HFFc6 (cell line): ENCODE measurements at places on chromosomes 1 and 21.
A peak's percentile ranks its signal among the peaks of the same experiment; 100 is the strongest.

GRCh38 chr1:243942196-243943150 lies 92.4 kb upstream of the AKT3 start:
- no peak for DNase-seq

GRCh38 chr1:234614081-234614489 lies 4.1 kb upstream of the IRF2BP2 start:
- no peak for DNase-seq

- DNase-seq: no peak
These were observed 2005.7 kb downstream of the MRPL39 start for GRCh38 chr21:23601549-23601948.

- DNase-seq: no peak
These were observed 70.8 kb upstream of the COA6 start for GRCh38 chr1:234302354-234302962.

DNA sequence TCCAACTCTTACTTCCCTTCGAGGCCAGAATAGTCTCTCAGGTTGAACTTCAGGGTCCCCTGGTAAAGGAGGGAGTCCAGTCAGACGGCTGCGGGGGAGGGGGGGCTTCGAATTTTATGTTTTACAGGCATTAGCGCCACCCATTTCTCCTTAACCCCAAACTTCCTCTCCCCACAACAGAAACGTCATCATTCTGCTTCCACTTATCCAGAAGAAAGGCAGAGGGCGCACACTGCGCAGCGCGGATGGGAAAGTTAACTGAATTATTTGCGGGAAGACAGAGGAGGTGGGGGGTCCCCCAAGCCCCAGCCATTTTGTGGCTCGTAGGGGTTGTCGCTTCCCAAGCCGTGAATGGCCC lies 529 bp upstream of the PRMT2 start:
- DNase-seq: peak; percentile 83

DNA sequence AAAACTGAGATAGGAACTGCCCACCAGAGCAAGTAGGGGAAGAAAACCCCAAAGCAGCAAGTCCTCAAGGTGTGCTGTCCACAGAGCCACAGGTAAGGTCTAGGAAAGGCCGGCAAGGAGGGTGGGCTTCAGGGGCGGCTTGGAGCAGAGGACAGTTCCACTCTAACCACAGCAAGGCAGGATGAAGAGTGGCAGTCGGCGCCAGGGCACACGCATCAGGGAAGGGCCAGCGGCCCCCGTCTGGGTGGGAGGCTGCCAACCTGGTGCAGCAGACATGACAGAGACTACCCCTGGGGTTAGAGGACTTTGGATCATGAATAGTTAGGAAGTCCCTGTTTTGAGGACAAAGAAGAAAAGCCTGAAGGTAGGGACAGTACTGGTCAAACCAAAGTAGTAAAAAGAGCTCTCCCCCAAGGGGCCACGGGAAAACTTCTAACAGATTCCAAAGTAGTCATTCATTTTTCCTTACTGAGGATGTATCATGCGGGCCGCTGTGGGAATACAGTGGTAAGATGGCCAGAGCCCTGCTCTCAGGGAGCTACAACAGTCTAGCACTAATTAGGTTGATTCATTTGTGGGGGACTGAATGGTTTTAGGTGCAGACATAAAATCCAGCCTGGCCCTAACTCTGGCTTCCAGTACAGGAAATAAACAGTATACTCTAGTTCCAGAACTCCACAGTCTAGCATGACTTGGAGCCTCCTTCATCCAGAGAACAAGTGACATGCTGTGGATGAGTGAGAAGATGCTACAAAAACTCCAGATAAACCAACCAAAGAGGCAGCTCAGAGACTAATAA lies 3.5 kb upstream of the RAP1GAP start:
- DNase-seq: peak; percentile 66

GRCh38 chr1:98260839-98261238 lies 340.0 kb upstream of the DPYD start:
- no peak for DNase-seq

DNA sequence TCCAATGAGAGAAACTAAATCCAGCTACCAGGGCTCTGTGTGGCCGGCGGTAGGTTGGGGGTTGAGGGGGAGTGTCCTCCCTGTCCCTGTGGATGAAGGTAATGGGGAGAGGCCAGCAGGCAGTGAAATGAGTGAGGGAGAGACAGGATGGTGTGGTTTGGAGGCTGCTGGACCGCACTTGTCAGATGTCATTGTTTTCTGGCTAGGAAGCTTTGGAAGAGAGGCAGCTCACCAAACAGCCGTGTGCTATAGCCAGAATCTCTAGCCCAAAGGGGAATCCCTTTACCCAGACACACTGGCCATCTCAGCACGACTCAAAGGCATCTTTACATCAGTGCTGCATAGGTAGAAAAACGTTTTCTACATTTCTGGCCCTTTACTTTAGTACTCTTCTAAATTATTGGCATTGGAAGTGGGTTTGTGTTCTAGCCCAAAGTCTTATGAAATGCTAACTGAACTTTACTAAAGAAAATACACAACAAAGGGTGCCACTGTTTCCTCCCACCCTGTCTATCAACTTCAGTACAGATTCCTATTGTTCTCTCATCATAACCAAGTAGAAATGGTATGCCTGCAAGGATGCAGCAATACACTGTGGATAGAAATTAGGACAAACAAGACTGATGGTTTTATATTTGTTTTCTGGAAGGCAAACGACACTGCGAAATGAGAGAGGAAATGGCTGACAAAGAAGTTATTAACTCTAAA lies 95.9 kb upstream of the COA6 start:
- no peak for DNase-seq

DNA sequence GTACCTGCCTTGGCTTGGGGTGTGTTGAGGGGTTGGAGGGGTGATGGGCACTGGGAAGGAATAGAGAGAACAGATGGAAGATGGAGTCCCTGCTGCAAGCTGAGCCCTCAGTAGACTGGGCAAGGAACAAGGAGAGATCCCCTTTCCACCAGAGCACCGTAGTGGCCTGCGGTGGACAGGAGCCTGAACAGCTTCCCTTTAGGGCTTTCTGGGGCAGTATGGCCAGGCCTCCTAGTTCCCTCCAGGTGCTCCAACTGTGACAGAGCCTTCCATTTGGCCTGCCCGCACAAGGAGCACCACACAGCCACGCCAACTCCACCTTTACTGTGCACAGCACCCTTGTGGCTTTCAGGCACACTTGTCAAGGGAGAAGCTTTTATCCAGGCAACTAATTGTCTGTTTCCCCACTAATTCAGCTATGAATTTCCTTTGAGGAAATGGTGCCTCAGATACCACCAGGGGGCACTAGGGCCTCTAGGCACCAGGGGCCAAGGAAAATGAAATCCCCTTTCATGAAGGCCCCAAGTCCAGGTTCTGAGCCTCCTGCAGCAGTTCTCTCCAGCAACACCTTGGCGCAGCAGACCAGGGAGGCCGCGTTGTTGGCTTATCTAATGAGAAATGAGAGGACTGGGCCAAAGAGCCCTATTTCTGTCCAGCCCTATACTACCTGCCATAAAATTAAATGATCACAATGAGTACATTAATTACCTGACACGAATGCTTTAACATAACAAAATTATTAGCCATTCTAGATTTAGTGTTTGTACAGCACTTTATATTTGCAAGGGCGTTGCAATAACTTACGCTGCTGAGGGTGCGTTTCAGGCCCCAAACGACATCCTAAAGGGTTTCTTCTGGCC lies 23.1 kb upstream of the ERI3 start:
- peak; percentile 38 for DNase-seq

- DNase-seq: no peak
These were observed 35.4 kb upstream of the PDC start for GRCh38 chr1:186496171-186496851.

- DNase-seq: no peak
These were observed 555.8 kb downstream of the DPYD start for GRCh38 chr1:97365026-97365425.

DNA sequence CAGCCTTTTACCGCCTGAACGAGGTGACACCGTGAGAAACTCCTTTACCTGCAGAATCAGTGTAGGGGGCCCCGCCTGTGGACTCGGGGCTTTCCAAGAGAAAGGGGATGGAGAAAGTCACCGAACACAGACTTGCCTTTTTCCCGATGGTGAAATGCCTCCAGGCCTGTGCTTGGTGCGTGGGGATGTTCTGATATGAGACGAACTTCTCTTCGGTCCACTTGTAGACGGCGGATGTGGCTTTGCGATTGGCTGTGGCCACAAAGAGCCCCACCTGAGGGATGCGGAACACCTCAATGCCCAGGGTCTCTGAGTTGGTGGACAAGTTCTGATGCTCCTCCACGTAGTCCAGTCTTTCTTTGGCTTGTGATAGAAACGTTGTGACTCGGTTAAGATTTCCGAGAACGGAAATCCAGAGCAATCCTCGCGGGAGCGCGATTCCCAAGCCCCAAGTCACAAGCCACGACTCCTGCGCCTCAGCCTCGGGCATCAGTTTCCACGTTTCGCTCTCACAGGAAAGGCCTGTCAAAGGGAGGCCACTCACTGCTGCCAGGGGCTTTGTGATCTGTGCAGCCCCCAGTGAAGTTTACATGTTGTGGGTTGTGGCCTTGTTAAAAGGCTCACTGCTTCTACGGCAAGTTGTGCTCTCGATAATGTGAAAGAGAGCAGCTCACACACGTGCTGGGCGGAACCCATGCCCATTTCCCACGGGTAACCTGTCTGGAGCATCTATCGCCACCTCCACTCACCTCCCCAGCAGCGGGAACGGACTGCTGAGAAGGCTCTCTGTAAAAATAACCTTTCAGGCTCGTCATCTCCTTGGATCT lies 12.6 kb downstream of the KRTAP10-1 start:
- no peak for DNase-seq

GRCh38 chr1:939511-940106 lies 15.9 kb downstream of the SAMD11 start:
- no peak for DNase-seq

DNA sequence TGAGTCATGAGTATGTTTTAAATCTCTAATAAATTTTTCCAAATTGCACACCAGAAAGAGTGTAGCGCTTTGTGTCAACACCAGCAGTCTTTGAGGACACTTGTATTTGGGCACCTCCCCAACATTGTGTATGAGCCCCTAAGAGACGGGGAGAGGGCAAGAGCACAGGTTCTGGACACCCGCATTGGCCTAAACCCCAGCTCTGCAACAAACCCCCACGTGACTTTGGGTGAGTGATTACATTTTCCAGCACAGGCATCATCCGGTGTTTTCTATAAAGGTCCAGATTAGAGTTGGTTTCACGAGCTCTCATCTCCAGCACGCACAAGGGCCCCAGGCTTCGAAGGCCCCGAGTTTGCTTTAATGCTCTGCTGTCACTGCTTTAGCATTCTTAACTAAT lies 66.3 kb upstream of the SLC45A1 start:
- no peak for DNase-seq

DNA sequence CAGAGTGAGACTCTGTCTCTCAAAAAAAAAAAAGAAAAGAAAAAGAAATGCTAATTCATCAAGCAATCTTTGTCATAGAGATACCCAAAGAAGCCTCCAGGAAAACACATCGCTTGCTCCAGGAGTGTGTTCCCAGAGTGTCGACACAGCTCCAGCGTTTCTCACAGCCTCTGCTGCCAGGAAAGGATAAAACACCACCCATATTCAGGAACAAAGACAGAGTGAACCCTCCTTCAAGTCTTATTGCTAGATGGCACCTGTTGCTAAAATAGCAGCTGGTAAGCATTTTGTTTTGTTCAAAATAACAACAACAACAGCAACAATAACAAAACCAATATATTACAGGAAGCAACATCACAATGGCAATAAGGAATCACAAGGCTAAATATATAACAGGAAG lies 3.1 kb downstream of the ILDR2 start:
- no peak for DNase-seq

DNA sequence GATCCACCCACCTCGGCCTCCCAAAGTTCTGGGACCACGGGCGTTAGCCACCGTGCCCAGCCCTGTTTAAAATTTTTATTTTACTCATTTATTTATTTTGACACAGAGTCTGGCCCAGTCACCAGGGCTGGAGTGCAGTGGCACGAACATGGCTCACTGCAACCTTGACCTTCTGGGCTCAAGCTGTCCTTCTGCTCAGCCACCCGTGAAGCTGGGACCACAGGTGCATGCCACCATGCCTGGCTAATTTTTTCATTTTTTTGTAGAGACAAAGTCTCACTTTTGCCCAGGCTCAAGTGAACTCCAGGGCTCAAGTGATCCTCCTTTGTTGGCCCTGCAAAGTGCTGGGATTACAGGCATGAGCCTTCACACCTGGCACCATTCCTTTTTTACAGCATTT lies 27.5 kb upstream of the DNAJC6 start:
- no peak for DNase-seq
